ENCODE measurements at places on chromosomes 1 and 21.

GRCh38 chr1:16114527-16115467 lies 41.1 kb downstream of the EPHA2 start:
- DNase-seq = no peak

DNA sequence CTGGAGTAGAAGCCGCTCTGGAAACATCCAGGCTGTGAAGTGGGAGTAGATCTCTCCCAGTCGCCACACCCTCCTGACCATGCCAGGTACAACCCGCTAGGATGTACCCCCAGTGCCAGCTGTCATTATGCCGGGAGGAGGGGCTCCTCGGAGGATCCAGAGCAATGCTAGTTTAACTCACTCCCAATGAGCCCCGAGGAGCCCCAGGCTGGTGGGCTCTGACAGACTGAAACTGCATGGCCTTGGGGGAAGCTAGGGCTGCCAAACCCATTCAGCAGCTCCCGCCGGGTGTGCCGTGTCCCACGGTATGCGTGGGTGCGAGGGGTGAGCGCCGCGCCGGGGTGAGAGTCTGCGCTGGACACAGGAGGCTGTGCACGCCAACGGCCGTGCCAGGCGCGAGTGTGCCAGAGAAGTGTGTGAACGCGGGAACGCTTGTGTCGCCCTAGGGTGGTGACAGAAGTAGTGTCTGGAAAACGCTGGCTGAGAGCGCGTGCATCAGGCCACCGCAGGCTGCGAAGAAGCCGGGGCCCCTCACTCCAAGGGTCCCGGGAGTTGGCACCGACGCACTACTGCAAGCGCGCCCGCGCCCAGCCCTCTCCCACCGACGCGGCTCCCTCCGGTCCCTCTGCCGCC lies 177.1 kb upstream of the EDN2 start:
- DNase-seq = peak; percentile 81

- DNase-seq = no peak
Observed at GRCh38 chr1:36085126-36085525, 1.2 kb downstream of the TEKT2 start.

DNA sequence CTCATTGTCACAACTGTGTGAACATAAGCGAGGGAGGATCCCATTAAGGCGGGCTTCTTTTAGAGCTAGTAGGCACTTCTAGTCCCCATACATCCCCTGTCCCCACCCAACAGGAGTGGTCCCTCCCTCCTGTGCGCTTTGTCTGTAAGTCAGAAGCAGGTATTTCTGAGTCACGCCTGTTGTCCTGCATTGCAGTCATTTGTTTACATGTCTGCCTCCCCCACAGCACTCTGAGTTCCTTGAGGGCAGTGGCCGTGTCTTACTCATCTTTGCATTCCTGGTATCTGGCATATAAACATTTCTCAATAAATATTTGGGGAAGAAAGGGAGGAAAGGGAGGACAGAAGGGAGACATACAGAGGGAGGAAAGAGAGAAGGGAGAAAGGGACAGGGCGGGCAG lies 40.3 kb downstream of the PLEKHA6 start:
- no peak for DNase-seq

DNA sequence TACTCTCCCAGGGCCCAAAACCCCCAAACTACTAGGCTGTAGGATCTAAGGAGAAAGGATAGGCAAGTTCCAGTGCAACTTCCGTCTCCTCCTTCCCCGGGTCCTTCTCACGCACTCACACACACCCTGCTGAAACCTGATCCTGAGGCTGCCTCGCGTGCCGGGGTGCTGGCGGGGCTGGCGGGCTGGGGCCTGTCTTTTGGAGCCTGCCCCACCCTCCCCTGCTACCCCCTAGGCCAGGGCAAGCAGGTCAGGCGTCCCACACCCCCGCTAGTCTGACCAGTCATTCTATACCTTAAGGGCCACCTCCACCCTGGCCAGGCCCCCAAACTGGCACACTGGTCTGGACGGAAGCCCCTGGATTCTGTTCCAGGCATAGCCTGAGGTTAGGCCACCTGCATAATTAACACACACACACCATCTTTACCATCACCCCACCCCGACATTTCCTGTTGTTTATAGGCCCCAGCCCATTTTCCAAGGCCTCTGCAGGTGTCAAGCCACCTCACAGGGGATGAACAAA lies 48.3 kb upstream of the ARTN start:
- no peak for DNase-seq

DNA sequence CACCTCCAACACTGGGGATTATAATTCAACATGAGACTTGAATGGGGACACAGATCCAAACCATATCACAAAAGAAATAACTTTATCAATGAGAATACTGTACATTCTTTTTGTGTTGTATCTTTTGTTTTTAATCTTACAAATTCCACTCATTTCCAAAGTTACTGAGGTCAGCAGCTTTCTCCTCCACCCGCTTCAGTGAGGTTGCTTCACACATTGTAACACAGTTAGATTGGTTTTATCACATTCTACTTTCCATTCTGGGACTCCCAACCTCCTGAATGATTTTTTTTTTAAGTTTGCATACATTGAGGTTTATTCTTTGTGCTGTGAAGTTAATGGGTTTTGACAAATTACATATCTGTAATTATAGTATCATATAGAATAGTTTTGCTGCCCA lies 43.8 kb downstream of the DDAH1 start:
- DNase-seq = no peak

- no peak for DNase-seq
Observed at GRCh38 chr1:159790237-159790917, 9.6 kb downstream of the DUSP23 start.

GRCh38 chr1:110130989-110131388 lies 18.7 kb downstream of the UBL4B start:
- peak; percentile 64 for DNase-seq

- DNase-seq = no peak
Observed at GRCh38 chr21:36450511-36450910, 29.4 kb downstream of the CLDN14 start.

DNA sequence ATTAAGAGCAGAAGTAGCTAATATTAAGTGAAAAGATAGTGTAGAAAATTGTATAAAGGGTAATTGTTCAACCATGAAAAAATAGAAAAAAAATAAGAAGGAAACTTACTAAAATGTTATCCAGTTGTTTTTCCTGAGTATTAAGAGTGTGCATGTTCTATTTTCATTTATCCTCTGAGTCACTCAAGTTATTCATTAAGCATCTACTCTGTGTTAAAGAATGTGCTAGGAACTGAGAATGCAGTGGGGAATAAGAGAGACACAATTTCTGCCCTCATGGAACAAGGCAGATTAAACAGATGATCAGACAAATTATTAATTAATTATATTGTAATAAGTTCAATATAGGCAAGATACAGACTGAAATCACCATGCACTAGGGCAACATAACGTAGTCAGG lies 10.8 kb upstream of the PIGK start:
- no peak for DNase-seq

GRCh38 chr1:92901699-92902405 lies 59.4 kb downstream of the DIPK1A start:
- peak; percentile 83 for DNase-seq

- no peak for DNase-seq
Observed at GRCh38 chr1:23101887-23102286, 66.8 kb downstream of the LUZP1 start.

- DNase-seq = no peak
Observed at GRCh38 chr1:2605509-2606395, 19.2 kb downstream of the PRXL2B start.

- no peak for DNase-seq
Observed at GRCh38 chr1:149923626-149924025, 4.0 kb downstream of the SF3B4 start.

DNA sequence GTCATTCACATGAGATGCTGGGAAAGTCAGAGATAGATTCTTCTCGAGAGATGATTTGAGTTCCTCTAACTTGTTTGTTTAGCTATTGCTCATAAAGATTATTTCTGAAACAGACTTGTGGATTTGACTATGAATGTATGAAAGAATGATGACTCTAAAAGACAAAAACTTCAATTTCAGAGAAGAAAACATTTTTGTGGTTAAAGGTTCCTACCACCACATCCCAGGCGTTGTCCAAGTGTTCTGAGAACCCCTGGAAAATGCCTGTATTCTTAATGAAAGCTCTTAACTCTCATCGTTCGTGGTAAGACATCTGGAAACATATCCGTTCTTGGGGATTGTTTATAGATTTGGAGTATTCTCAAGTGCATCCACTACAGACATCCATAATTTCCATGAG lies 228.7 kb downstream of the BARHL2 start:
- DNase-seq = no peak

DNA sequence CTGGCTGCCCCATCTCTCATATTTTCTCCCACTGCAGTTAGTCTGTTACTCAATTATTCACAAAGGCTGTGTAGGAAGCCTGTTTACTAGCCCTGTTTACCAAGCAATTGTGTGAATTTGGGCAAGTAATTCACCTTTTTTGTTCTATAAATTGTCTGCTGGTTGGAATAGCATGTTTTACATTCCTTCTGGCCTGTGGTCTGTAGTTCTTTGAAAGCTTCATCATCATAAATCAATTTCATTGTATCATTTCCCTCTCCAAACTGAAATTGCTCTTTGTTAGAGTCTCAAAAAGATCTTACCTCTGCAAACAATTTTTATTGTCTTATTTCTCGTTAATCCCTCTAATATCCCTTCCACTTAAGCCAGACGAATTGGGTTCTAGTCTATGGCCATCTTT lies 1059.5 kb upstream of the ADGRL4 start:
- DNase-seq = peak; percentile 51

DNA sequence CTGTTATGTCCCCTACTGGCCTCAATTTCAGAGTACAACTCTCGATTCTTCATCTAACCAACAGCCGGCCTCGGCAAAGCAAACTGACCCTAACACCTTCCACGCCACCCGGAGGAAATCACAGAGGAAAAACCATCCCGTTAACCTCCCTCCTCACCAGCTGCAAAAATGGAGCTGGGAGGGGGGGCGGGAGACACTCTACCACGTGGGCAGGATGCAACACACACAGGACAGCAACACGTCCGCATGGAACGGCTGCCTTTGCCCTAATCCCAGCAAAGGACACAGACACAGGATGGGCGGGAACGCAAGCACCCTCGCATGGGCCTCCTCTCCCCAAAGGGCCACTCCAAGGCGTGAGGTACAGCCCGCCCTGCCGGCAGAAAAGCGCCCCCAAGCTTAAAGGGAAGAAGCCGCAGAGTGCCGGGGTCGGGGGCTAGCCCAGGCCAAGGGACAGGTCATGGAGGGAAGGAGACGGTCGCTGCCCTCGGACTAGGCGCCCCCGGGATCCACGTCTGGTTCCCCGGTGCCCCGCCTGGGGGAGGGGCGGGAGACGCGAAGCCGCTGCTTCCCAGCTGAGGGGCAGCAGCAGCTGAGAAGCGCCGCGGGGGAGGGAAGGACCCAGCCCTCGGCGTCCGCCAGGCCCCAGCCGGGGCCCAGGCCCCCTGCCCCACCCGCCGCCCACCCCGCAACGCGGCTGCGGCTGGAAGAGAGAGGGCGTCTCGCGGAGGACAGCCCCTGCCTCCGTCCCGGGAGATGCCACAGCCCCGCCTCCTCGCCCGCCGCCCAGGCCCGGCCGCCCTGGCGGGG lies 590 bp downstream of the FOXJ3 start:
- DNase-seq = peak; percentile 76

DNA sequence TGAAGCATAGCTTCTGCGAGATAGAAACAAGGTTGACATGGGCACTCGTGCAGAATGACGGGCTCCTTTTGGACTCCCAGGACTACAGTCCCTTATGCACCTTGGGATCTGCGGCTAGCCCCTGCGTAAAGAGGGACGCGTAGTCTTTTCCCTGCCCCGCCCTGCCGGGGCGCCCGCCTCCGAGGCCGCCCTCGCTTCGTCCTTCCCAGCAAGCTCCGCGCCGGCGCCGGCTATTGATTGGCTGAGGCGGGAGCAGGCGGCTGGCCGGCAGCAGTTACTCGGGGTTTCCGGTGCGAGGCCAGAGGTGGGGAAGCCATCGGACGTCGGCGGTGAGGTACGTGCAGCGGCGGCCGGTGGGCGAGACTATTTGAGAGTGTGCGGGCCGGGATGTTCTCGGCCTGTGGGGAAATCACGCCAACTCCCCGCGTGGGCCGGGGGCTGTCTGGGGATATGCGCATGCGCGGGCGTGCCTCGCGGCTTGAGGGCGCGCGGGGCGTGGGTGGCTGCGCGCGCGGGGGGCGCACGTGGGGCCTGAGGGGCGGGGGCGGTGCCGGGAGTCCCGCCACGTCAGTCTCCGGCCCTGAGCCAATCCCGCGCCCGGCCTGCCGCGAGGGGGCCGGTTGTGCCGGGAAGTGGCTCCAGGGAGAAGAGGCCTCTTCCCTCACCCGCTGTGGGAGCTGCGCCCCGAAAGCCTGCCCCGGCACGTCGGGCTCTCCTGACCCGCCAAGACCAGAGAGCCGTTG lies at the start of gene TXLNA:
TXLNA (plus strand) TSS at position 233 of the 743 bp plus-strand sequence. CDS start 671 bp downstream, outside the sequence.
- peak; percentile 92 for DNase-seq

DNA sequence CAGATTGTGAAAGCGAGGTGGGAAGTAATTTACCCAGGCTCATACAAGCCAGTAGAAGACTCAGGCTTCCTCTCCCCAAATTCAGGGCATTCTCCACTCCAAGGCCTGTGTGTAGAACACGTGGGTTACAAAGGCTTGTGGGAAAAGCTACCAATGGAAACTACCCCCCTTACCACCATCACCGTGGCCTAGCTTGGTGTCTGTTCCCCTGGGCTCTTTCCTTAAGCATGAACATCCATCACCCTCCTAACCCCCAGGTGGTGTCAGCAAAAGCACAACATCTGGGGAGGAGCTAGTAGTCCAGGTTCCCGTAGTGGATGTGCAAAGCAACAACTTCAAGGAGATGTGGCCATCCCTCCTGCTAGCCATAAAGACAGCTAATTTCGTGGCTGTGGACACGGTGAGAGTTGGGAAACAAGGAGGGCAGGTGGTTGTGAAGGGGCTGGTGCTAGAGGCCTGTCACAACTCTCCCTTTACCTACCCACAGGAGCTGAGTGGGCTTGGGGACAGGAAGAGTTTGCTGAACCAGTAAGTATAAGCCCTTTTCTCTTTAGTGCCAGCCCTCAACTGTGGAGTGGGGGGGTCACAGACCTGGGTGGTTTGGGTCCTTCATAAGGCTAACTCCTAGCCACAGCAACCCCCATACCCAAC lies 701 bp upstream of the MUTYH start:
- no peak for DNase-seq

DNA sequence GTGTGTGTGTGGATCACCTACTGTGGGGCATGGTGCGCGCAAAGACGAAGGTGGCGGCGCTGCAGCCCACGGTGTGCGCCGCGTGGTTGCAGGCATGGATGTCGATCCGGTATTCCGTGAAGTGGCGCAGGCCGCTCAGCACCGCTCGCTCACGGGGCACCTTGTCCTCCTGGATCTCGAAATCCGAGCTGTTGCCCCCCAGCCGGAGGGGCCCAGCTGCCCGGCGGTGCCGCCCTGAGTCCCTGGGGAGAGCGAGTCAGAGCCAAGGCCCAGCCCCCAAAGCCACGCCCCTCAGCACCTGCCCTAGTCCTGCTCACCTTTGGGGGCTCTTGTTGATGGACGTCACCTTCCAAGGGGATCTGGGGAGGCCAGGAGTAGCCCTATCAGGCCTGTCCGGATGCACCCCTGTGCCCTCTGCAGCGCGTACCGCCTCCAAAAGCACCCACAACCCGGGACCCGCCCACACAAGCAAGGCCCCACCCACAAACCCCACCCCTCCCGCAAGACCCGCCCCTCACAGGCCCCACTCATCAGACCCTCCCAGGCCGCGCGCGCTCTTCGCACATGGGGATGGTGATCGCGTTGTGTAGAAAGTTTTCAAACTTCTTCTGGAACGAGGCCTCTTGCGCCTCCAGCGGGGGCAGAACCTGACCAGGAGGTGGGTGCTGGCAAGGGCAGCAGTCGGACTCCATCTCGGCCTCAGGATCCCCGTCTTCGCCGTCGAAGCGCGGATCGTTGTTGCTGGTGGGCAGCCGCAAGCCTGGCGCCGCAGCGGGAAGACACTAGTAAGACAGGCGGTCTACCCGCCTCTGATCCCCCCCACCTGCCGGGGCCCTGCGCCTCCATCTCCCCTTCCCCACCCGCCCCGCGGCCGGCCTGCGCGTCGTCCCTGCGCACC lies 13.6 kb downstream of the INSRR start:
- DNase-seq = no peak

GRCh38 chr21:42974832-42975820 lies 764 bp downstream of the PKNOX1 start:
- DNase-seq = peak; percentile 30

Measured in NCI-H2029 (cell line).